ENCODE measurements at places on chromosomes 12 and 14.

GRCh38 chr12:6311822-6312528 lies 1.5 kb downstream of the PLEKHG6 start:
- no peak for DNase-seq

- no peak for DNase-seq
Observed at GRCh38 chr12:82008251-82008650, 249.1 kb upstream of the PPFIA2 start.

- DNase-seq = peak; percentile 36
Observed at GRCh38 chr12:101490286-101490920, 15.3 kb downstream of the SPIC start.

- peak; percentile 6 for DNase-seq
Observed at GRCh38 chr12:5796171-5796958, 148.7 kb downstream of the ANO2 start.

DNA sequence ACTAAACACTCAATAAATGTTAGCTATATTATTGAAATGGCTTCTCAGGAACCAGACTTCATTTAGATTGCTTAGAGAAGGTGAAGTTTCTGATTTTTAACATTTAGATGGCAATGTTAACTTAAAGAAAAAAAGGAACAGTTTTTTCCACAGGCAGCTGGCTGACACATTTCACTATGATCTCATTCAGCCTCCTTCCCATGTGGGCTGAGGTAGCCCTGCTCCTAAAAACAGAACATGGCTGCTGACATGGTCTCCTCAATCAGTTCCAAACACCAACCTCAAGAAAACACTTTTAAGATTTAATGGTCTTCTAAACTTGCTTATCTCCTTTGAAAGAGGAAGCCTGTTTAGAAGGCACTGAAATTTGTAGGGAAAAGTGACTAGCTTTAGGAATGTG lies 23.8 kb downstream of the GNS start:
- no peak for DNase-seq

DNA sequence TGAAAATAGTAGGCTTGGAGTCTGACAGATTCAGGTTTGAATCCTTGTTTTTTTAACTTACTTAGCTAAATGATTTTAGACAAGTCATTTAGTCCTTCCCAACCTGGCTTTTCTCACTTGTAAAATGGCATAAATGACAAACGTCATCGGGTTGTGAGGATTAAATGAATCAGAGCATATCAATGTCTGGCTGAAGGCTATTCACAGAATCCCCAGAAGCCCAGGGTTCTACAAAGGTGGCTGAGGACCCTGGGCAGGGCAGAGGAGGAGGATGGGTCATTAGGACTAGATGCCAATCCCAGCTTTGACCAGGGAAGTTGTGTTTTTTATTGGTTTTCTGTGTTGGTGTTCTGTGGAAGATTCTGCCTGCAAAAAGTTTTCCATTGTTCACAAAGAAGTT lies 7.6 kb upstream of the PTPRB start:
- DNase-seq = no peak

DNA sequence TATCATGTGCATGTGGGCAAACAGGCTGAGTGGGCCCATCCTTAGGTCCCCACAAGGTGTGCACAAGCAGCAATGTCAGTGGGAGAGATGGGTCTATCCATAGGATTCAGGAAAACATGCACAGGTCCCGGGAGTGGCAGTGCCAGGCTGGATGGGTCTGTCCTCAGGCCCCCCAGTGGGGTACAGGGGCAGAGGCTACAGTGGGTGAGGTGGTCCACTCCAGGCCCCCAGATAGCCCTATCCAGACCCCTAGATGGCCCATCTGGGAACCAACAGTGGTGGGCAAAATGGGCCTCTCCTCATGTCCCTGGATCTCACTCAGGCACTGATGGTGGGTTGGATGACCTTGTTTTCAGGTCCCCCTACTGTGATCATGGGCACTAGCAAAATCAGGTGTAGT lies 277.8 kb upstream of the SYT1 start:
- DNase-seq = no peak

Data from activated CD4-positive, alpha-beta T cell treated with anti-CD3 and anti-CD28 coated beads, Interleukin-10, Interleukin-2, amounts not matched to agents 100 ng/mL and 50 ng/mL, durations not matched to agents 16 hours and 8 hours (primary cell).